ENCODE measurements at places on chromosomes 5 and 9. TPM values are rescaled to one million over a fixed set of nuclear protein-coding genes. Genes with fewer than 3 reads are reported as not detected.

FRRS1L gene
- 108 TPM for total RNA-seq

ANKRD20A1 gene
- 7.3 TPM for total RNA-seq

UIMC1 gene
- total RNA-seq = 45.5 TPM

CHSY3 gene
- 6.0 TPM for total RNA-seq

GABRP gene
- not detected for total RNA-seq

GRCh38 chr5:98774192-98775033, 950 bp downstream of the RGMB start:
- DNase-seq = peak; percentile 33

DNA sequence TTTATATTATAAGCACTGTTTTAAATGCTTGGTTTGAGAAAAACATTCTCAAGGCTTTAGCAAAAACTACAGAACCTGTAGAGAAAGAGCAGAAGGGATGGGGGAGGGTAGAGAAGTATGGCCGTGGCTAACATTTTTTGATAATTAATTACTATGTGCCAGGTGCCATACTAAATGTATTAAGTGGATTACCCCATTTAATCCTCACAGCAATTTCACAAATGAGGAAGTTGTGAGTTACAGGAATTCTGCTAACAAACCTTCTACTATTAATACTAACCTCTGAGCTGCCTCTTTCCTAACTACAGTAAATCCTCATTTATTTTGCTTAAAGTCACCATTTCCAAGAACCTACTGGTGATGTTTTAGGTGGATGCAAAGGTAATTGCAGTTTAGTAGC, 157.9 kb downstream of the RNF180 start:
- DNase-seq = no peak

- peak; percentile 50 for DNase-seq
These were observed 861 bp downstream of the ZFYVE16 start for GRCh38 chr5:80408484-80409366.

DNA sequence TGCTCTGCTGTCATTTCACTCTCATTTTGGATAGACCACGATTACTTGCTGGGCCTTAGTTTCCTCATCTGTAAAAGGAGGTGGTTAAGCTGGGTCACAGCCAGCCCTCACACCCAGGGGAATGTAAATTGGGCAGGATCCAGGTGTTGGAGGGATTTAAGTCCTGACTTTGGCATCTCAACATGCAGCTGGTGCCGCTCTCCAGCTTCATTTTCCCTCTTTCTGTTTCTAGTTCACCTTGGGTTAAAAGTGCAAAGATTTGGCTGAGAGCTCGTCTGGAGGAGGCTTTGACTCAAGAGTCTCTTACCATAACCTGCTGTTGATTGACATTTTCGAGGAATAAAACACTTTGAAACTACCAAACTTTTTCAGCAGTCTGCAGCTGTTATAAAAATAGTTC, 144.3 kb upstream of the DHFR start:
- DNase-seq = no peak

DNA sequence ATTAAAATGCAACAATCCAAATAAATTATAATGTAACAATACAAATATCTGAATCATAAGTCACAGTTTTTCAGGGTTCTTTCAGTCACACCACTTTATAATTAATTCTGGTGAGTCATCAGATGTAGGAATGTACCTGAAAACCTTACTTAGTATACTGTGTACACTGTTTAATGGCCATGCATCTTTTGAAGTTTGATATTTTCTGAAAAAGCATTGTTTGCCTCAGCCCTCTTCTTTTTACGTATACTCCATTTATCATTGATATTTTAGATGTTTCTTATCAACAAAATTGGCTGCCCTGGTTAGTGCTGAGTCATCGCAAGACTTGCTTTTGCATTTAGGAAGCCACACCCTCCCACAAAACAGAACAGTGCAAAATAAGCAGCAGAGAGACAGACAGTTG, 218.6 kb downstream of the PJA2 start:
- no peak for DNase-seq

DNA sequence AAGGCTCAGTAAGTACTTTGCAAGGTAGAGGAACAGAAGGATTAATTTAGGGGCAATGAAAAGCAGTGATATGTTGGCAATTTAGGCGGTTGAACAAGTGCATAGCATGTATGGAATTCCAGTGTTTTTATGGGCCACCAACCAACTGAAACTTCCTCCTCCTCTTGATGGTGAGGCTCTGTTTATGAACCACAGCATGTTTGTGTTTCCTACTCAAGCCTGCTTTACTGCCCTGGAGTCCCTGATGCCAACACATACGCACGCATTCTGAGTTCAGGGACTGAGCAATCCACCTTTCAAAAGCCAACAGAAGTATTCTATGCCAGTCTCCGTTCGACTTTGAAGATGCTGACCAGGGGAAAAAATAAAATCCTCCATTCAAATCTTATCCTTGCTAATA, 417.5 kb downstream of the EFNA5 start:
- no peak for DNase-seq

- no peak for DNase-seq
These were observed 532.3 kb upstream of the ZNF608 start for GRCh38 chr5:125278711-125279110.

DNA sequence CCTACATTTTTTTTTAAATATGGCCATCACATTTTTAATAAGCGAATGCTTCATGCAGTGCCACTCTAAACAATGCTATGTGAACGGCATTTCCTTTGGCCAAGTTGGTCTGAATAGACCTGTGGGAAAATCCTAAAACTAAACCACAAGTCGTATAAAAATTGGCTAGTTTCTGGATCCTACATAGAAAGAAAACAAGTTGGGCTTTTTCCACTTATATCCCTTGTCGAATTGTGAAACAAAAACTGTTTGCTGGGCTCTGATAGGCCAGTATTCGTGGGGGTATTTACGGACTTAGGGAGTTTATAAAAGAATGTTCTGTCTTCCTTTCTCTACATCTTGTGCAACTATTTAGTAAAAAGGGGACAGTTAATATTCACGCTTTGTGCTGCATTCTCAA, 153.1 kb upstream of the KLF9 start:
- DNase-seq = no peak
